ENCODE measurements at places on chromosomes 1 and 21.

DNA sequence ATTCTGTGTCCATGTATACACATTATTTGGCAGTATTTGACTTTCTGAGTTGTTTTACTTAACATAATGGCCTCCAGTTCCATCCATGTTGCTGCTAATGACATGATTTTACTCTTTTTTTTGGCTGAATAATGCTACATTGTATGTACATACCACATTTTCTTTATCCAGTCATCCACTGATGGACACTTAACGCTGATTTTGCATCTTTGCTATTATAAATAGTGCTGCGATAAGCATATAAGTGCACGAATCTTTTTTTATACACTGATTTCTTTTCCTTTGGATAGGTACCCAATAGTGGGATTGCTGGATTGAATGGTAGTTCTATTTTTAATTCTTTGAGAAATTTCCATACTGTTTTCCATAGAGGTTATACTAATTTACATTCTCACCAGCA, 255.5 kb downstream of the GPR52 start:
- no peak for DNase-seq

DNA sequence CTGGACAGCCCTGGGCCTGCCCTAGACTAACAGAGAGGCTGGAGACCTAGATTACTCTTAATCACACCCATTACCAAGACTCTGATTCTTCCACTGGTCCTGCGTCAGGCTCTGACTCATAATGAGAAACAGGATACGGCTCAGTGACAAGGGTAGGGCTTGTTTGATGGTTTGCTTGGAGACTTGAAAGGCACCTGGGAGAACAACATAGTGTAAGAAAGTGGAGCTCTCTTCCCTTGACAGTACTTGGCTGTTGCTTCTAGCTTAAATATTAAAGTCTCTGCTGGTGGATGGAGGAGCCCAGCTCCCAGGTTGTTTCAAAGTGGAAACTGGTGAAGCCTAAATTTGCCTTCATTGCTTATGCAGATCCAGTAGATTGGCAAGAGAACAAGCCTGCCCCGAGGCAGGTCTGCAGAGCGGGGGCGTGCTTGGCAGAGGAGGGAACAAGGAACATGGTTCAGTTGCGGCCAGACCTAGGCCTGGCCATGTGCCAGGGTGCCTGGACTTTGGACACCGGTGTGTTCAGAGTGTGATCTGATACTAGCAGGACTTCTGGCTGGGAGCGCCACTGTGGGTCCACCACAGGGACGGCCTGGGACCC, 480.6 kb downstream of the CAMTA1 start:
- no peak for DNase-seq

DNA sequence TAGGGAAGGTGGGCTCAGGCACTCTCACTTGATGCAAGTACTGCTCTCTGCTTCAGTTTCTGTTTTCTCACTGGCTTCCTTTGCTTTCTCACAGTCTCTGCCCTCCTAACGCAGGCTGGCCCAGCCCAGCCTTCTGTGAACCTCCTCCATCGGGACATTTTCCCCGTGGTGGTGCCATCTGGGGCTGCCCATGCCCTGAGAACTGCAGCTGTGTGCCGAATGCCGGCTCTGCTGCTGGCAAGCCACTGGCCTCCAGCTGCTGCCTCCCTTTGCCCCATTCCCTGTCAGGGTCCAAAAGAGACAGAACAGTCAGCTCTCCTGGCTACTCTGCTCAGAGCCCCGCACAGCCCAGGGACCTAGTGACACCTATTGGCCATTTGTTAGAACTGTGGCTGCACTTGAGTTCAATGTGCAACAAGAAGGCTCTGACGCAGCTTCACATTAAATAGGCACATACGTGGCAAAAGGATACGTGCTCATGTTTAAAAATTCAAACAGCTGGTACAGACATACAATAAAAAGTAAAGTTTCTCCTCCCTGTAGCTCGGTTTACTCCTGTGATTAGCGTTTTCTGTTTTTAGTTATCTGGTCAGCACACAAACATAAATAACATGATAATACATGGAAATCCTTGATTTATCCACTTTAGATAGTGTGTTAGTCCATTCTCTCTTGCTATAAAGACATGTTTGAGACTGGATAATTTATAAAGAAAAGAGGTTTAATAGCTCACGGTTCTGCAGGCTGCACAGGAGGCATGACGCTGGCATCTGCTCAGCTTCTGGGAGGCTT, 46.6 kb downstream of the FCRL5 start:
- DNase-seq: no peak

GRCh38 chr21:41877901-41878830, 978 bp downstream of the PRDM15 start:
- no peak for DNase-seq

- no peak for DNase-seq
Measured at GRCh38 chr21:31803039-31804007, 69.5 kb upstream of the HUNK start.

DNA sequence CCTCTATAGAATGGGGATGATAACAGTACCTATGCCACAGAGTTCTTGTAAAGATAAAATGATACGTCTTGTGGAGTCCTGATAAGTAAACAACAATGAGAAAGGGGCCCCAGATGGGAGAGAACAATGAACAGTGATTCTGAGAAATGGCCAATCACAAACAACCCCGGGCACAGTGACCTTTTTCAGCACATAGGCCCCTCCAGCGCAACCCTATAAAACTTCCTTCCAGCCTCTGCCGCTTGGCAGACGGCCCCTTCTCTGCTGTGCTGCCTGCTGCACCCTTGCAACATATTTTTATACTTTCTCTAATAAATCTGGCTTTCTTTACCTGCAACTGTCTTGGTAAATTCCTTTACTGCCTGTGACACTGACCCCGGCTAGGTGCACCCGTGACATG, 8.9 kb downstream of the RCAN1 start:
- DNase-seq: no peak

GRCh38 chr1:186494832-186495271, 33.9 kb upstream of the PDC start:
- DNase-seq: no peak

- no peak for DNase-seq
Measured at GRCh38 chr1:212862111-212862690, 4.1 kb downstream of the FLVCR1 start.

DNA sequence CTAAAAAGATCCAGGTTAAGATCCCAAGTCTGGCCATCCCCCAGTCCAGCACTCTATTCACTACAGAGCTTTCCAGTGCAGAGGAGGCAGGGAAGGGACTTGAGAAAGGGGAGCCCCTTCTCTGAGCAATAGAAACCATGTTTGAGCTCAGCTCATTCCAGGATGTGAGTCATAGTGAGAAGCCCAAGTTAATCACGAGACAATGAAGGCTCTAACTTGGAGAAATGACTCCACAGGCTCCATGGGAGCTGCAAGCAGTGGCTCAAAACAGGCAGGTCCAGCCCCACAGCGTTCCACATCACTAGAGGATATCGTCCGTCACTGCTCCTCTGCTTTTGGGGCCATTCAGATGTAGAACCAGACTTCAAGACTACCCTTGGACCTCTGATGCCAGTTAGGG, 59.1 kb downstream of the CAMK2N1 start:
- no peak for DNase-seq

DNA sequence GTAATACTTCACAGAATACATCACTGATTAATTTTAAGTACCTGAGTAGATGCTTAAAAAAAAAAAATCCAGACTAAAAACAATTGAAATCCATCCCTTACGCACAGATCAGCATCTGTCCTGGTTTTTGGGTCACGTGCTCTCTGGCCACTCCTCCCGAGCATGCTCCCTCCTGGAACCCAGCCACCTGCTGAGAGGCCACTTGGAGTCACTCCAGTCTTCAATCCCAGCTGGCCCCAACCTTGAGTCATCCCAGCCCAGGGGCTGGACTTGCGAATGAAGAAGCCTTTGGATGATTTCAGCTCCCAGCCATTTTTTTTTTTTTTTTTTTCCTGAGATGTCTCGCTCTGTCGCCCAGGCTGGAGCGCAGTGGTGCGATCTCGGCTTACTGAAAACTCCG, 8.9 kb downstream of the MAP1LC3C start:
- DNase-seq: no peak

GRCh38 chr1:198776602-198777029, 137.8 kb downstream of the PTPRC start:
- no peak for DNase-seq

DNA sequence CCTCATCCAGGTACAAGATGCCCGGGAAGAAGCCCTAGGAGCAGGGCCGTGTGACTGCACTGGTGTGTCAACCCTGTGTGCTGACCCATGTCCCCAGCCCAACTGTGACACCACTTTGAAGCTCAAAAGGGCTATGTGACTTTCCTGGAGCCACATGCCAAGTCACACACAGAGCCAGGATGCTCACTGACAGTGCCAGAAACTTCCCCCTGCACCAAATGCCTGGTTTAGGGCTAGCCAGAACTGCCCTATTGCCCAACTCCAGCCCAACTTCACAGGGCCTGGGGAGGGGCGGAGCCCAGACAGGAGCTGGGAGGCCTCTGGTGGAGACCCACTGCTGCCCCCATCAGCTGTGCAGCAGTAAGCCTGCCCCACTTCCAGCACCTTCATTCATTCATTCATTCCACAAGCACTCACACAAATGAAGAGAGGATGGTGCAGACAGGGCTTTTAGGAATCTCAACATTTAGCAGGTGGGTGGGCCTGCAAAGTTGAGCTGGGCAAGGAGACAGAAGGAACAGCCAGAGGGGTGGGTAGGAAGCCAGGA, 36.7 kb downstream of the KCNQ4 start:
- DNase-seq: no peak

DNA sequence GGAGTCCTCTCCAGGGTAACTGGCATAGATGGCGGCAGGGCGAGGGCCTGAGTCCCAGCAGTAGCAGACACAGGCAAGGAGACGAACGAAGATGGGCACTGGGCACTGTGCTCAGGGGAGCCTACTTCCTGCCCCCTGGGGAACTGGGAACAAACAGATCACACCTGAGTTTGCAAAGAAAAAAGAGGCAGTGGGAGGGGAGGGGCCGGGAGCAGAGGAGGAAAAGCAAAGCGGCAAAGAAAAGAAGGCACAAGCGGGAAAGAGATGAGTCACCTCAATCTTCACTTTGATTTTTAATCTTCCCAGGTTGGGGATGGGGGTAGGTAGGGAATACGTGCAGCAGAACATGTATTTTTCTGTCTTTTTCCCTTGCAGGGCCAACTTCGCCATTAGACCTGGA, 44.0 kb downstream of the ZSCAN20 start:
- no peak for DNase-seq

DNA sequence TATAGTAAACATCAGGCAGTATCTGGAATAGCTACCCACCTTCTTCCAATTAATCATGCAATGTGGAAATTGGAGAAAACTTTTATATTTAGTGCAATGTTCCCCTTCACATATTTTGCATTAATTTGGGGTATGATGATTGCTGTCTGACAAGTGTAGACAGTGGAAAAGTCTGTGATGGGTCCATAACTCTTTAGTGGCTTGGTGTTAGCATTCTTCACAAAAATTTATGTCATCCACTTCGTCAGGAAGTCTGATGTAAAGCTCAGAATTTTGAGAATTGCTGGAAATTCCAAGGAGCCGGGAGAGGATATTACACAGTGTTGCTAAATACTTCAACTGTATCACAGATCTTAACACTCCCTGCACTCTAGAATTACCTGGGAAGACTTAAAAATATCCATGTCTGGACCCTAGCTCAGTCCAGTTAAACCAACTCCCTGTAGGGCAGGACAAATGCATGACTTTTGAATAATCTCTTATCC, 549.7 kb upstream of the PLXNA2 start:
- DNase-seq: no peak

GRCh38 chr21:38310646-38311485, 54.1 kb downstream of the KCNJ15 start:
- no peak for DNase-seq

DNA sequence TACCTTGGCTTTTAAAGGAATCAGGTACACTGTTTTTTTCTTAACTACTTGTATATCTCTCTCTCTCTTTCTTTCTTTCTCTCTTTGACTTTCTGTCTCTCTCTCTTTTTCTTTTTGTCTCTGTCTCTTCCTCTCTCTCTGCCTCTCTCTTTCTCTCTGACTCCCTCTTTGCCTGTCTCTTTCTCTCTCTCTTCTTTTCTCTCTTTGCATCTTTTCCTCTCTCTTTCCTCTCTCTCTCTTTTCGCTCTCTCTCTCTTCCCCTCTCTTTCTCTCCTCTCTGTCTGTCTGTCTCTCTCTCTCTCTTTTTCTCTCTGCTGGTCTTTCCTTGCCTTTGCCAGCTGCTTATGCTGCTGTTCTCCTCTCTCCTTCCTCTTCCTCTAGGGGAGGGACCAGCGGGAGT, 143.2 kb downstream of the TRIM33 start:
- DNase-seq: no peak

GRCh38 chr1:223748773-223749733, 36.7 kb downstream of the CAPN2 start:
- peak; percentile 27 for DNase-seq

DNA sequence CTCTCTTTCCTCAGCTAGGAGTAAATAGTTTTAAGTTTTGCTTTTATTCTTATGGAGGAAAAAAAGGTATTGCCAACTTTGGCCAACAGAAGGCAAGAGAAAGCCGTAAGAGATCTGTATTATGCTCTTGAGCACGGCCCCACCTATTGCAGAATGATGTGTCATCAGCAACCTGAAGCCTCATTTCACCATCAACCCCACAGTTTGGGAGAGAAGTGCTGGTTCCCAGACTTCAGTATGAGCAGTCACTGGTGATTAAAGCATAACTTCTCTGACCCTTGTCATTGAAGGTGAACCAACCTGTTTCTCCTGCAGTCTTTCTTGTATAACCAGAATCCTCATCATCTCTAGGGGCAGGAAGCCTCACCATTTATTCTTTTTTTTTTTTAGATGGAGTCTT, 100.2 kb downstream of the SIPA1L2 start:
- no peak for DNase-seq

DNA sequence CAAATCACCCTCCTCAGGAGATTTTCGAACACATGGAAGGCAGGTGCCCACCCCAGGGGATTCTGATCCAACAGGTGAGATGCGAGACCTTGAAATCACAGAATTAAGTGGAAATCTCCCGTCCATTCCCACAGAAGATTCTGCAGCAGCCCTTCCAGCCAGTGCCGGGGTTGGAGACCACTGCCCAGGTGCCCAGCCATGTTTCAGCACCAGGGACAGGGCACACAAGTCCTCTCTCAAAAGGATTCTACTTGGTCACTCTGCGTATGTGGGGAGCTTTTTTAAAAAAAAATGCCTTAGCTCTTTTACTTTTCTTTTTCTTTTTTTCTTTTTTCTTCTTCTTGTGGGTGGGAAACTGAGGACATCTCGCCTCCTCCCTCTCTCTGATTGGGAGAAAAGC, 80.7 kb downstream of the VWA5B1 start:
- no peak for DNase-seq

DNA sequence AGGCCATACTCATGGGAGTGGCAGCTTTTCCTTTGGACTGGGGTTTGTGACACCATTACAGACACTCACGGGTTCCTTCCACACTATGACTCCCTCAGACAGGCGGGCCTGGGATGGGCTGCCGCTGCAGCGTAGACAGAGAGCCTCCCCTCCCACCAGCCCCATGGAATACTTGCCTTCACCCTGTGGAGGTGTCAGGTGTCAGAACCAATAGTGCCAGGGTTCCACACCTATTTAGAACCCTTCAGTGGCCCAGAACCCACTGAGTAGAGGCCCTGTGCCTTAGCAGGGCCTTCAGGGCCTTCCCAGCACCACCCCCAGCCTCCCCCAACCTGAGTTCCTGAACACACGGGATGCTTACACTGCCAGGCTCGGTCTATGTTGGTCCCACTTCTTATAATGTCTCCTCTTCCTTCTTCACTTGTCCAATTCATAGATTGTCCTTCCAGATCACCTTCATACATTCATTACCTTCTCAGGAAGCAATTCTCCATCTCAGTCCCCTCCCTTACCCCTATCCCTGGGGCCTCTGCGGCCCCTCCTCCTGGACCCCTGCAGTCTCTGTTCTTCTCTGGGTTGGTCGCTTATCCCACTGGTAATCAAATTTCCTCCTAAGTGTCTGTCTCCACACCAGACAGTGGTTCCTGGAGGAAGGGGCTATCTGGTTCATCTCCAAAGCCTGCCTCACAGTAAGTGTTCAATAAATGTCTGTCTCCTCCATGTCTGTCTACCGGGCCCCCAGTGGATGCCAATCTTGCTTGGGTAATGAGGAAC, 1.4 kb upstream of the RHBG start:
- DNase-seq: no peak

All from activated naive CD4-positive, alpha-beta T cell (primary cell).